Diencephalon (tissue), 1 donor: ENCODE measurements at places on chromosomes 11 and 22. TPM values are rescaled to one million over a fixed set of nuclear protein-coding genes. Genes with fewer than 3 reads are reported as not detected.

Gene LIMK2
- 38.5 TPM for total RNA-seq

Gene TEX54
- total RNA-seq, result not detected

Gene TSGA10IP
- total RNA-seq, result 0.69 TPM

Gene C22orf31
- not detected for total RNA-seq

Gene OR10A3
- not detected for total RNA-seq

Gene OR52H1
- total RNA-seq, result 0.69 TPM

Gene FIBIN
- 32.8 TPM for total RNA-seq

Gene IGSF22
- total RNA-seq, result 0.46 TPM

Gene BAIAP2L2
- 0.69 TPM for total RNA-seq

Gene OR8B4
- total RNA-seq, result not detected

Gene MOGAT2
- not detected for total RNA-seq

Gene KCNQ1OT1
- total RNA-seq, result 4.8 TPM

Gene RASL10A
- 1.6 TPM for total RNA-seq

Gene SCGB1A1
- total RNA-seq, result not detected
